ENCODE measurements at places on chromosomes 7 and 10. TPM values are rescaled to one million over a fixed set of nuclear protein-coding genes. Genes with fewer than 3 reads are reported as not detected.

CUBN gene
- total RNA-seq, result 0.34 TPM

TAS2R60 gene
- total RNA-seq, result not detected

DNA sequence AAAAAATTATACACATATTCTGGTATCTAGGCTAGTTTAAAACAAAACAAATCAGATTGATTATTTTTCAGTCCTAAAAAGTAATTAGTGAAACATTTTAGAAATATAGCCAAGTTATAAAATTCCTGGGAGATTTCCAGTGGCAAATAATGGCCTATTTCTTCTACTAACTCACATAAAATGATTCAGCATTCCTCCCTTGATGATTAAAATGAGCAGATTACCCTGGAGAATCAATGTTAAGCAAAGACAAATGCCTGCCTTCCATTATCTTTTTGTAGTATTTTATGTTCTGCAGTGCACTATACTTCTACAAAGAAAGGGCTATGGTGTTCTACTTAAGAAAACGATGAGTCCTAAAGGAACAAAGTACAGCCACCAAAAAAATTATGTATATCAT, 53.6 kb downstream of the PARD3 start:
- no peak for DNase-seq

DLX5 gene
- 0.10 TPM for total RNA-seq

DNA sequence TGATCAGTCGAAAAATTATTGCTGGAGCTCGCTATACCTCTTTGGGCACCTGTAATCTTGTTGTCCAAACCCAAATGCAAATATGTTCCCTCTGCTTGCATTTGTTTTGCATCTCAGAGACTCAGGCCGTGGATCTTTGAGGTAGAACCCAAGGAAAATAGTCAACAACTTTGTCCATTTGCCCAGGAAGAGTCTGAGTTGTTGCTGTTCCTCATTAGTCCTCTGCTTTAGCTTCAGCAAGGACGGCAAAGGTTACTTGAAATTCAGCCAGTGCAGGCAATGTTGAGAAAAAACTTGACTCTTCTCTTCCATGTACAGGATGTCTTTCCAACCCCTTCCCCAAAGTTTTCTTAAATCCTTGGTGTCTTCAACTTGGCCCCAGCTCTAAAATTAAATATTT, 45.8 kb downstream of the PDK4 start:
- DNase-seq, result no peak

GRCh38 chr7:47361746-47362215, 220.1 kb downstream of the TNS3 start:
- DNase-seq, result peak; percentile 74

DNA sequence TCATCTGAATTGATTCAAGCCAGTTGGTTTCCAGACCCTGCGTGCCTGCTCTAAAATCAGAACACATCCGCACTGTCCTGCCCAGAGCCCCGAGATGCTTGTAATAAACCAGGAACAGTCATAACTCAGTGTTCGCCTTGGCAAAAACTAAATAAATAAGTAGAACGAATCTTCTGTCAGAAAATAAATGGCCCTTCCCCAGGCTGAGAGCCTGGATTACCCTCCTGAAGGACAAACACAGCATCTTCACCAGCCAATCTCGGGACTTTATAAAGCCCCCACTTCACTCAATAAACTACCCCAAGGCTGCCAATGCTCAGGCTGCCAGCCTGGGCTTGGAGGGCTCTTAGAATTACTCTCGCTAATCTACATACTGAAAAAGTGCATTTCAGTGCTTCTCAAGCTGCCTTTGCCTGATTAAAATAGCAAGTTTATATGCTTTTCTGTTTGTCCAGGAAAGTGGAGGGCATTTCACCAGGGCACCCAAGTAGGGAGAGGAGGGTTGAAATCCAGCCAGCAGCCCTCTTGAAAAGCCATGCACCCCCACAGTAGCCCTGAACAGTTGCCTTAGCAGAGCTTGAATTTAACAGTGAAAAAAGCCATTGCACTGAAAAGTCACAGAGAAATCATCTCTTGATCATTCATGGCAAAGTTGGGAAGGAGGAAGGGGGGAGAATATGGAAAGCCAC, 136.6 kb downstream of the CALN1 start:
- DNase-seq, result no peak

- peak; percentile 63 for DNase-seq
These were observed 217.1 kb upstream of the DPP6 start for GRCh38 chr7:153835103-153835502.

GRCh38 chr7:129387537-129387936, 46.7 kb upstream of the STRIP2 start:
- no peak for DNase-seq

- DNase-seq, result no peak
These were observed 473.7 kb upstream of the PODXL start for GRCh38 chr7:132030086-132030568.

PRKG1 gene
- not detected for total RNA-seq

GPNMB gene
- 33.1 TPM for total RNA-seq

DNA sequence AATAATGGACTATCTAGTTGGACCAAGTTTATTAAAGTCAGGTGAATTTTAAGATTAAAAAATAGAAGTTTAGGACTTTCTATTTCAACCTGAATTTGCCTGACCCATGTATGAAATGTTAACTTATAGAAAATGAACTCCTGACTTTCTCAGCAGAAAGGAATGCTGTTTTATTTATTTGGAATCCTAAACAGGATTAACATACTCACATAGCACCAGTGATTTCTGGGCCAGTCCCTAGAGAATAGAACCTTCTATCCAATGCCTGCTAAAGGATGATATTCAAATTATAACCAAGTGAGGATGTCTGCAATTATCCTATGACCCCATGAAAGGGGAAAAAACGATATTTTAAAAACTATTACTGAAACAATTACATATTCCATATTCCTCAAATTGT, 148.8 kb downstream of the CHRM2 start:
- DNase-seq, result no peak

- DNase-seq, result no peak
These were observed 159.9 kb downstream of the CAMK1D start for GRCh38 chr10:12509016-12509793.

DNA sequence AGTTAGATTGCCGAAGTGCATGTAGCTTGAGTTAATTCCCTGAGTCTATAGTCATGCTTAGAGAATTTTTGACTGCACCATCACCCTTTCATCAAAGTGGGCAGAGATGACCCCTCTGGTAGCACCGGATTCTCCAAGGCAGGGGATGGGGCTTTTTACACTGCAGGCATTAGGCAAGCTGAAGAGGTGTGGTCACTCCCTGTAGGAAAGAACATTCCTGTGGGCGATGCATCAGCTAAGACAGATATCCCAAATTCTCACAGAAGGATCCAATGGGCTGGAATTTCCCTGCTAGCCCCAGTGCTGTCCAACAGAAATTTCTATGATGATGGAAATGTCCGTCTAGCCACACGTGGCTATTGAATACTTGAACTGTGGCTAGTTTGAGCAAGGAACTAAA, 118.2 kb downstream of the ADAM12 start:
- peak; percentile 38 for DNase-seq

- no peak for DNase-seq
These were observed 821.3 kb downstream of the LRMDA start for GRCh38 chr10:76252733-76253132.

DNA sequence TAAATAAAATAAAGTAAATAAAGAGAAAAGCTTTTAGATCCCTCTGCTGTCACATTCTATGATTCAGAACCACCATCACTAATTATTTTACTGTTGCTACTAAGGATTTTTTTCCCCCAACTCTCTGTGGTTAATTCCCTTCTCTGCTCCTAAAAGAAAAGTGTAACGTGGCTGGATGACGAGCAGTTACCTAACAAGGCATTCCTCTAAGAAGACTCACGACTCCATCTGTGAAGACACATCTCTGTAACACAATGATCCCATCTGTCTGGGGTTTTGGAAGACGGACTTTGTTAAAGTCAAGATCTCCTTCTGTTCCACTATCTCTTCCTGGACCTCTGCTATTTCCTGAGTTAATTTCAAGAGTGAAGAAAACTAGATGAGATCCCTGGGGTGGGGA, 179.9 kb downstream of the SFMBT2 start:
- no peak for DNase-seq

GRCh38 chr10:62851442-62851841, 35.3 kb upstream of the EGR2 start:
- no peak for DNase-seq

GRCh38 chr10:20672741-20673140, 224.4 kb downstream of the NEBL start:
- no peak for DNase-seq

ZNF804B gene
- not detected for total RNA-seq

- no peak for DNase-seq
These were observed 14.5 kb downstream of the PSAP start for GRCh38 chr10:71836596-71836974.

DNA sequence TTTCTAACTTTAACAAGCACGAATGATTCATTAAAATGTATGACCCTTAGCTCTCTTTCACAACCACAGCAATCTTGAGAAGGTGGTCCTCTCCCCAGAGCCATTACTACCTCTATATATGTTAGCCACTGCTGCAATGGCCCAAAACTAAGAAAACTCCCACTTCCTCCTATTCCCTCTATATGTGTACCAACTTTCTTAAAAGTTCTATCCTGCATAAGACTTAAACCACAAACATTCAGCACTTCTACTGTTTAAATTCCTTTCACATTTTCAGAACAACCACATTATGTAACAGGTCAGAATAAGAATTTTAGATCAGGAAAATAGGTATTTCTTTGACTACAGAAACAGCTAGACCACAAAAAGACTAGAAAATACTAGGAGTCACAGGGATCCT, 36.2 kb downstream of the WASL start:
- DNase-seq, result no peak

DNA sequence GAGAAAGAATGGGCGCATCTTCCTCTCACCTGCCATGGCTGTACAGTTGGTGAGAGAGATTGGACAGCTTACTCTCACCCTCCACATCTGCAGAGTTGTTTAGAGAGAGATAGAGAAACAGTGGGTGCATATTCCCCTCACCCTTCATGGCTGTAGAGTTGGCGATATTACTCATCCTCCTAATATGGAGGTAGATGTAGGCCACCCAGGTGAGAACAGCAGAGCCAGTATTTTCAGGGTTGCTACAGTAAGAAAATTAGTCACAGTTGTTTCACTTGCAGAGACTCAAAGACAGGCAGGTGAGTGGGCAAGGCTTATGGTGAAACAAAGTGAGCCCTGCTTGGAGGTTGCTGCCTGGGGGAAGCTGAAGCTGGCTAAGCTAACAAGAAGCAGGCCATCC, 65.0 kb upstream of the PFKP start:
- DNase-seq, result no peak

GRCh38 chr7:12650080-12650479, 37.4 kb upstream of the ARL4A start:
- no peak for DNase-seq

KAZALD1 gene
- total RNA-seq, result 35.4 TPM

- no peak for DNase-seq
These were observed 116.9 kb downstream of the SVOPL start for GRCh38 chr7:138584283-138584682.

Data from Caki2 (cell line).